ENCODE measurements at places on chromosomes 5 and 9.

DNA sequence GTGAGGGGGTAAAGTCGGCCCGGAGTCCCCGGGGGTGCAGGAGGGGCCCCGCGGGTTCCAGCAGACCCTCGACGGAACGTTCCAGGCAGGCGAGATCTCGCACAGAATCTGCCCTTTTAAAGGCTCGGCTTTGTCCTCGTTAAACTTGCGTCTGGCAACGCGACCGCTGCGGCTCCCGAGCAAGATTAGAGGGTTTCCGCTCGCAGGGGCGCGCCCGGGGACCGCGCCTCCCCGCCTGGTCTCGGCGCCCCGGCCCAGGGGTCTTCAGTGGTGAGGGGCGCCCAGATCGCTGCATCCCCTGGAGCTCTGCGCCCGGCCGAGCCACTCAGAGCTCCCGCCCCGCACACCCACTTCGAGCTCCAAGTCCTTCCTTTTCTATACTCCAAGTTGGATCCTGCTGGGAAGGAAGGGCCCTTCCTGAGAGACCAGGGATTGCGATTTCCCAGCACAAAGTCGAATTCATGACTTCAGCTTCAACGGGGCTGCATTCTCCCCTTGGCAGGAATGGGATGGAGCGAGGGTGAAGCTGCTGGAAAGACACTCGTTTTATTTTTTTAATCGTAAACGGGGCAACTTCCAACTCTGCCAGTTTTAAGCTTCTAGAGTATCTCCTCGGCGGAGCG, 11.3 kb downstream of the PROP1 start:
- H3K4me3 ChIP-seq = peak overlapping the region; percentile 3
- no peak overlapping the region for H3K27ac ChIP-seq
- peaks cover 9% of the 10 kb centered on the region for H3K4me1 ChIP-seq
- DNase-seq = no peak
- H3K36me3 ChIP-seq = no peaks in the 10 kb centered on the region

GRCh38 chr5:170107674-170108073, 2.0 kb downstream of the FOXI1 start:
- no peak overlapping the region for H3K4me3 ChIP-seq
- no peak overlapping the region for H3K27ac ChIP-seq
- H3K36me3 ChIP-seq = no peaks in the 10 kb centered on the region

GRCh38 chr9:95494416-95495371, 22.1 kb downstream of the PTCH1 start:
- H3K4me3 ChIP-seq = no peak overlapping the region
- H3K4me1 ChIP-seq = peaks cover 42% of the 10 kb centered on the region
- no peak for DNase-seq
- H3K36me3 ChIP-seq = no peaks in the 10 kb centered on the region

GRCh38 chr5:34660444-34660843, 4.3 kb downstream of the RAI14 start:
- H3K36me3 ChIP-seq = no peaks in the 10 kb centered on the region
- H3K4me1 ChIP-seq = peaks cover 22% of the 10 kb centered on the region
- H3K27me3 ChIP-seq = no peaks in the 10 kb centered on the region

GRCh38 chr9:133301253-133302230, 26.5 kb upstream of the ABO start:
- no peaks in the 10 kb centered on the region for H3K36me3 ChIP-seq
- H3K27ac ChIP-seq = no peak overlapping the region
- DNase-seq = no peak
- H3K4me1 ChIP-seq = no peaks in the 10 kb centered on the region
- H3K4me3 ChIP-seq = no peak overlapping the region
- no peaks in the 10 kb centered on the region for H3K27me3 ChIP-seq

DNA sequence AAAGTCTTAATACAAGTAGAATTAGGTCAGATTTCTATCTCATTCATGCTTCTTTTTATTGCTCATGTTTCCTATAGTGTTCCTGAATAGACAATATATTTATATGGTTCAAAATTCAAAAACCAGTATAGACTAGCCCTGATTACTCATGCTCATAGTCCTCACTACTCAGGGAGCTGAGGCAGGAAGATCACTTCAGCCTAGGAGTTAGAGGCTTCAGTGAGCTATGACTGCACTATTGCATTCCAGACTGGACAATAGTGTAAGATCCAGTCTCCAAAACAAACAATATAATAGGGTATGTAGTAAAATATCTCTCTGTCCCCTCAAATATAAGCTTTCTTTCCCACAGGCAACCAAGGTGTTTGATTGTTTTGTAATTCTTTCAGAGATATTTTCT, 2.4 kb downstream of the ANKRD31 start:
- peaks cover 13% of the 10 kb centered on the region for H3K4me1 ChIP-seq
- H3K36me3 ChIP-seq = no peaks in the 10 kb centered on the region
- H3K4me3 ChIP-seq = no peak overlapping the region
- no peak for DNase-seq

GRCh38 chr5:42267091-42267490, 156.1 kb upstream of the GHR start:
- DNase-seq = no peak
- H3K36me3 ChIP-seq = no peaks in the 10 kb centered on the region
- no peak overlapping the region for H3K4me3 ChIP-seq

GRCh38 chr9:122370869-122371755, at the start of gene PTGS1:
PTGS1 (plus strand) TSS chr9:122371024; CDS start chr9:122371085, 61 bp downstream.
- H3K27ac ChIP-seq = no peak within 1 kb of the TSS
- no peaks in the 10 kb centered on the region for H3K27me3 ChIP-seq
- DNase-seq = no peak
- H3K4me3 ChIP-seq = peak within 1 kb of the TSS; percentile 51
- peaks cover 43% of the 10 kb centered on the region for H3K4me1 ChIP-seq

DNA sequence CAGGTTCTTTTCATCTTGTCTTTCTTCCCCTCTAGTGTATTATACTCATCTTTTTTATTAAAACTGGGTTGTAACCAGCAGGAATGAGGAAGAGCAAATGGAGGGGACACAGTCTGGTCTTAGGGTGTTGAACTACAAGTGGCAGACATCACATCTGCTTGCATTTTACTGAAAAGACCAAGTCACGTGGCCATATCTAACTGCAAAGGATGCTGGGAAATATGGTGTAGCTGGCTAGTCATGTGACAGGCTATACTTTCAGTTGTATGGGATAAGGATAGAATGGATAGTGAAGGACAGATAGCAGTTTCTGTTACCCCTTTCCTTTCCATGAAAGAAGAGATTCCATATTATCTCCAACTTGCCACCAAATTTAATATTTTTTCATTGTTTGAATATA, 13.0 kb upstream of the FGD3 start:
- no peaks in the 10 kb centered on the region for H3K4me1 ChIP-seq
- no peak overlapping the region for H3K27ac ChIP-seq
- no peak for DNase-seq
- H3K36me3 ChIP-seq = no peaks in the 10 kb centered on the region

All from vagina (tissue), 2 donors.